ENCODE measurements at places on chromosomes 12 and 14.

GRCh38 chr12:105852496-105852895 lies 286.3 kb downstream of the NUAK1 start:
- no peak for DNase-seq

GRCh38 chr14:73253721-73254120 lies 16.4 kb downstream of the PAPLN start:
- DNase-seq = no peak

GRCh38 chr14:66037361-66037760 lies 448.8 kb upstream of the CCDC196 start:
- DNase-seq = no peak

DNA sequence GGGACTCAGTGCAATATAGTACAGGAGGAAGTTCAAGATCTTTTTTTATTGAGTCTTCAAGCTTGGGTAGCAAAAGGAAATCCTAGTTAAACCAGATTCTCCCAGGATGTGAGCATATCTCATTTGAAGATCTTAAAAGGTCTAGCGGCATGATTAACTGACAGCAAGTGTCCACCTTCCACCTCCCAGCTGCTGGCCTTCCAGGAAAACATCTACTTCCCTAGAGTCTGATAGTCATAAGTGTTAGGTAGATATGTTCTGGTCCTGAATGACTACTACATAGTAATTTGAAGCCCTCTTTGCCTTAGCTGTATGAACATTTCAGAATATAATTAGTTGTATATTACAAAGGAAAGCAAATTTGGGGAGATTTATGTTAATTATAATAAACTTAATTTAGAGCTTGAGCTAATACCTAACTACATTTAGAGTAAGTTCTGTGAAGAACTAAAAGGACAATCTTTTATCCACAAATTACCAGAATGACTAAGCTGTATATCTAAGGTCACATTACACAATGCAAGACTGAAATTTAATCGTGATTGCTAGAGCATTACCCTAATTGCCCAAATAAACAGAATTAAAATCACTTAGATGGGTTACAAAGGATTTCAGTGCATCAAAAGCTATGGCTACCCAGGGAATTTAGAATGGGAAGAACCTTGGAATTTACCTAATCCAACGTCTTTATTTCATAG lies 9.9 kb downstream of the LGR5 start:
- no peak for DNase-seq

DNA sequence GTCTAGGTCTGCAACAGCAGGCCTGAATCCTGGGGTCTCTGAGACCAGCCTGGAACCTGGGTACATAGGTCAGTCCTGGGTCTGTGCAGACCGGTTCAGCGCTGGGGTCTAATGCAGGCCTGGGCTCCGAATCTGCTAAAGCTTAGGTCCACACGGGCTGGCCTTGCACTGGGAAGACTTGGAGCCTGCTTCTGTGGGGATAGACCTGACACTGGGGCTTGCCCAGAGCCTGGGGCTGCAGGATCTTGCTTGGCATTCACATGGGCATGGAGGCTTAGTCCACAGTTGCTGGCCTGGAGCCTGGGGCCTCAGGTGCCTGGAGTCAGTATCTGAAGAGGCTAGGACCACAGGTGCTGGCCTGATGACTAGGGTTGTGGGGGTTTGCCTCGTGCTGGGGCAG lies 369.8 kb upstream of the SEL1L start:
- DNase-seq = no peak

GRCh38 chr12:75602106-75602505 lies 90.7 kb upstream of the KRR1 start:
- DNase-seq = no peak

DNA sequence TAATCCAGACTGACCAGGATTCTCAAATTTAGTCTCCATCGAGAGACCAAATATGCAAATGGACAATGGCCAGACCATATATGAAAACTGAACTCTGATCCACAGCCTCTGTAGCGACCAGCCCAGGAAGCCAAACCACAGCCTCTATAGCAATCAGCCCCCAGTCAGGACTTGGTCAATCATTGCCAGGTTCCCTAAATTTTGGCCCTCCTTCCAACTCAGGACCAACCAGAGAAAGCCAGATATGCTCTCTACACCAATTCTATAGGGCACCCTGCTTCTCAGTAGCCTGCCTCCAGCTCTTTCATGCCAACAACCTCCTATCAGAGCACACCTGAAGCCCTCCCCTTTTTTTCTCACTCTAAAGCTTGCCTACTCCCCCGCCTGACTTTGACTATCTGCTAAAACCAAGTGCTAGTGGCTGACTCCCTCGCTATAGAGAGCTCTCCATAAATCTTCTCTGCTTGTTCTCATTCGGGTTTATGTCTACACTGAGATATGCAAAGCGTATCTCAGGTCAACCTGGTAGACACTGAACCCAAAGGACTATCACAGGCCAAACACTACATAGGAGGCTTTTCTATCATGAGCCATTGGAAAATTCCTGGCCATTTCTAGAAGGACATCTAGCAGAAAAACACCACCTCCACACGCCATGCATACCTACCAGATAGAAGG lies 110.5 kb upstream of the FUT8 start:
- no peak for DNase-seq

- DNase-seq = no peak
These were observed 40.7 kb downstream of the GPR135 start for GRCh38 chr14:59424341-59425071.

DNA sequence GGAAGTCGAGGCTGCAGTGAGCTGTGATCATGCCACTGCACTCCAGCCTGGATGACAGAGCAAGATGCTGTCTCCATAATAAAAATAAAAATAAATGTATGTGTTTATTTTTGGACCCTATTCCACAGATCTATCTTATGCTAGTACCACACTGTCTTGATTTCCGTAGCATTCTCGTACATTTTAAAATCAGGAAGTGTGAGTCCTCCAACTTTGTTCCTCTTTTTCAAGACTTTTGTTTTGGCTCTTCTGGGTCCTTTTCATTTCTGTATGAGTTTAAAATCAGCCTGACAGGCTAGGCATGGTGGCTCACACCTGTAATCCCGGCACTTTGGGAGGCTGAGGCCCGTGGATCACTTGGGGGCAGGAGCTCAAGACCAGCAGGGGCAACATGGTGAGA lies 25.8 kb downstream of the DAO start:
- DNase-seq = no peak

Data from activated CD4-positive, alpha-beta T cell treated with anti-CD3 and anti-CD28 coated beads, Interleukin-2, amount 10 ng/mL, durations not matched to agents 24 days and 14 days (primary cell).